ENCODE measurements at places on chromosomes 2 and 18.

- no peak for DNase-seq
These were observed 174.5 kb upstream of the RMP24 start for GRCh38 chr18:35797948-35798347.

GRCh38 chr2:188046437-188046836, 245.2 kb upstream of the GULP1 start:
- DNase-seq = no peak

- no peak for DNase-seq
These were observed 519.9 kb downstream of the RNF144A start for GRCh38 chr2:7437141-7437540.

GRCh38 chr18:7813131-7813530, 246.0 kb downstream of the PTPRM start:
- DNase-seq = no peak

DNA sequence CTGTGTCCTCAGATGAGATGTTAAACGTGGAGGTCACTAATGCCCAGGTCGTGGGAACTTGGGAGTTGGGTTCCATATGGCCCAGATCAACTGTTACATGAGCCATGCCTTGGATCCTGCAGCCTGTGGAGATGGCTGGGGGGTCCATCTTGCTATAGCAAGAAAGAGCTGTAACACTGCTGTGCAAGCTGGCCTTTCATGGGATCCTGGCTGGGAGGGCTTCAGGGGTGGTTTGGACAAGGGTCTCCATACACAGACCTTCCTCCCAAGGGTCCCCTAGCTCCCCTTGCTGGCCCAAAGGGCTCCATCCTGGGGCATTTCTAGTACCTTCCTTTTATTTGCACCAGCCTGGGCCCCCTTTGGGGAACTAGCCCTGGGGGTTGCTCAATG, 337.7 kb downstream of the DYSF start:
- DNase-seq = no peak

- DNase-seq = no peak
These were observed 103.9 kb downstream of the VIT start for GRCh38 chr2:36800381-36800780.

DNA sequence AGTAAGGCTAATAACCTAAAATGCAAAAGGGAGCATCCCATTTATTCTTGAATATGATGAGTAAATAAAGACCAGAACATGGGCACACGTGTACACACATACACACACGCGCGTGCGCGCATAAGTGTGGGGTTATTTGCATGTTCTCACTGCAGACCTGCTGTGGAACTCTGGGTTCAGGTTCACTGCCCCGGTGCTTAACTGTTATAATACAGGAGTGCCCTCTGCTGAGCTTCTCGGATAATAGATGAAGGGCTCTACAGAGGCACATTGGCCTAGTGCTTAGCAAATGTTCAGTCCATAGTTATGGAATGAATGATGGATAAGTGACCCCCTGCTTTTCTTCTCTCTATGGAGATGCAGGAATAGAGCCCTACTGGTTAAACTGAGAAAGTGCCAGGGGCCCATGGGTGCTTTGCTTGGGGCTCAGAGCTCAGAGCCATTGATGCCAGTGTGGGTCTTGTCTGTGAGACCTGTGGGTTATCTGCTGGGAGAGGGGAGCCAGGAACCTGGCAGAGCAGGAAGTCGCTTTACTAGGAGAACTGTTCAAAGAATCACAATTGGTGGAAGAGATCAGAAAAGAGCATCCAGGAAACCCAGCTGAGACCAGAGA, 3.6 kb upstream of the ARL4C start:
- peak; percentile 41 for DNase-seq

DNA sequence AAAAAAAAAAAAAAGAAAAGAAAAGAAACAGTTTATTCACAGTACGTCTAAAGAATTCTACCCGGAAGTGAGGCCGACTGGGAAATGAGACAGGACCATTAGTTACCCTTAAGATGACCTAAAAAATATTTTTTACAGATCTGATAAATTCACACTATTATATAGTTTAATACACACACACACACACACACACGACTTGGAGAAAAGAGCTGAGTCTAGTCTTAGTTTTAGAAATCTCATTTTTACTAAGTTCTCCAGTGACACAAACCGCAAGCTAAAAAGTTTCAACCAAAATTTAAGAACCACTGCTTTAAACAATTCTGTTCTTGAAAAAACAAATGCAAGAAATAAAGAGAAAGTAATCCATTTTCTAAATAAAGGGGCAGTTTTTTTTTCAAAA, 27.1 kb downstream of the ST3GAL5 start:
- DNase-seq = no peak

DNA sequence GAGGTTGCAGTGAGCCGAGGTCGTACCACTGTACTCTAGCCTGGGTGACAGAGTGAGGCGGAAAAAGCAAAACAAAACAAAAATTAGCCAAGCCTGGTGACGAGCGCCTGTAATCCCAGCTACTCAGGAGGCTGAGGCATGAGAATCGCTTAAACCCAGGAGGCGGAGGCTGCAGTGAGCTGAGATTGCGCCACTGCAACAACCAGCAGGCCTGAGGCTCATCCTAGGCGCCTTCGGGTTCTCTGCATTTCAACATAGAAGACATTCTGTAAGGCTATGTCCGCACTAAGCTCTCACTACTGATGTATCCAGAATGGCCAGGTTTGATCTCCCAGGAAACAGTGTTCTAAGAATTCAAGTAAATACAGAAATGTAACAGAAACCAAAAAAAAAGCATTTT, 23.5 kb downstream of the PTPN2 start:
- no peak for DNase-seq

GRCh38 chr18:55515941-55516710, 71.9 kb downstream of the TCF4 start:
- DNase-seq = no peak

GRCh38 chr2:45928946-45929345, 277.5 kb downstream of the PRKCE start:
- no peak for DNase-seq

DNA sequence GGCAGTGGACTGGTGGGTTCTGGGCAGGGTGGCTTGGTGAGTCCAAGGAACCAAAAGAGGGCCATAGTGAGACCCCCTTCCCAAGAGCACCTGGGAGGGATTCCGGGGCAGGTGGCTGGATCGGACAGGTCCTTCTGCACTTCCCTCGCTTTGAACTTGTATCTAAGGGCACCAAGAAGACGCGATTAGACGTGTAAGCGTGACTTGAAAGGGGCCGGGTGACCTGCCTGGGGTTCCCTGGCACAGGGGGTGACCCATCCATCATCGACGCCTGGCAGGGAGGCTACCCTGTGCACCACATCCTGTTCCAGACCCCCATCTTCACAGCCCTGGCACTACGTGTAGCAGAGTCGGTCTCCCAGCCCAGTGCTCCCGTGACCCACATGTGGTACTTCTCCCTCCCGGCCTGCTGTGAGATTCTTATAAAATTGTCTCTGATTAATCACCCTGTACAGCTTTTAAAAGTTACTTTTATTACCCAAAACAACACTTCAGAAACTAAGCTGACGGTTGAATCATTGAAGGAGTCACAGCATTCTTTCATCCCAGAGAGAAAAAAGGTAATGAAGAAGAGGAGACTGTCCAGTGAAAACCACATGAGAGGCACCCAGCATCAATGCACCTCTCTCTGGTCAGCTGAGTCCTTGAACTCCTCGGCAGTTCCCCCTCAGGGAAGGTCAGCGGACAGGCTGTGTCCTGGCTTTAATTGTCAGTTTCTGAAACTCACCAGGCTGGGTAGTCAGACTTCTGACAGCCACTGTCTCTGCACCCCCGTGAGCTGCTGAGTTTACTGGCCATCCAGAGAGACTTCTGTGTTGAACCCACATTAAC, 13.0 kb downstream of the SH3BP4 start:
- no peak for DNase-seq

DNA sequence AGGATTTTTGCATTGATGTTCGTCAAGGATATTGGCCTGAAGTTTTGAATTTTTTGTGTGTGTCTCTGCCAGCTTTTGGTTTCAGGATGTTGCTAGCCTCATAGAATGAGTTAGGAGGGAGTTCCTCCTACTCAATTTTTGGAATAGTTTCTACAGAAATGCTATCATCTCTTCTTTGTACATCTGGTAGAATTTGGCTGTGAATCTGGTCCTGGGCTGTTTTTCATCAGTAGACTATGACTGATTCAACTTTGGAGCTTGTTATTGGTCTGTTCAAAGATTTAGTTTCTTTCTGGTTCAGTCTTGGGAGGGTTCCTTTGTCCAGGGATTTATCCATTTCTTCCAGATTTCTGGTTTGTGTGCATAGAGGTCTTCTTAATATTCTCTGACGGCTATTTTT, 166.7 kb downstream of the ST6GAL2 start:
- DNase-seq = no peak

DNA sequence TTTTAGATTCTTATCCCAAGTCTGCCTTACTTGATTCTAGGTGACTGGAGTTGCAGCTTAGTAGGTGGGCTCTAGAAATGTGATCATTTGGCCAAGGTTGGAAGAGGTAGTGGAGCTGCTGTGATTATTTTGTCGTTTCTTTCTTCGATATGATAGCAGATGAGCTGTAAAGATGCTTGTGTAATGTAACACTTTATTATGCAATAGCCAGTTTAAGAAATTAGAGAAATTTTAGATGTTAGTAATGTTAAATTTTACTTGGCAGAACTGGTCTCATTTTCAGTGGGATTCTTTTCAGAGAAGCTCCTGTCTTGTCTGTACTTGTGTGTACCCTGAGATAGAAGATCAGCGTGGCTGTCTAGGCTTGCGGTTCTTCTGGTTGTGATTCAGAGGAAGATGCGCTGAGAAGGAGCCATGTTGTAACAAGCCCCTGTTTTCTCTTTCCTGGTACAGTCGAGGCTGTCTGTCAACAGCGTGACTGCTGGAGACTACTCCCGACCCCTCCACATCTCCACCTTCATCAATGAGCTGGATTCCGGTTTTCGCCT, 9.3 kb downstream of the TSN start:
- no peak for DNase-seq

GRCh38 chr2:45778720-45779171, 127.3 kb downstream of the PRKCE start:
- DNase-seq = peak; percentile 21

GRCh38 chr2:239692362-239692851, 291.6 kb upstream of the HDAC4 start:
- no peak for DNase-seq

GRCh38 chr2:48248251-48248933, 281.6 kb upstream of the STON1 start:
- no peak for DNase-seq

DNA sequence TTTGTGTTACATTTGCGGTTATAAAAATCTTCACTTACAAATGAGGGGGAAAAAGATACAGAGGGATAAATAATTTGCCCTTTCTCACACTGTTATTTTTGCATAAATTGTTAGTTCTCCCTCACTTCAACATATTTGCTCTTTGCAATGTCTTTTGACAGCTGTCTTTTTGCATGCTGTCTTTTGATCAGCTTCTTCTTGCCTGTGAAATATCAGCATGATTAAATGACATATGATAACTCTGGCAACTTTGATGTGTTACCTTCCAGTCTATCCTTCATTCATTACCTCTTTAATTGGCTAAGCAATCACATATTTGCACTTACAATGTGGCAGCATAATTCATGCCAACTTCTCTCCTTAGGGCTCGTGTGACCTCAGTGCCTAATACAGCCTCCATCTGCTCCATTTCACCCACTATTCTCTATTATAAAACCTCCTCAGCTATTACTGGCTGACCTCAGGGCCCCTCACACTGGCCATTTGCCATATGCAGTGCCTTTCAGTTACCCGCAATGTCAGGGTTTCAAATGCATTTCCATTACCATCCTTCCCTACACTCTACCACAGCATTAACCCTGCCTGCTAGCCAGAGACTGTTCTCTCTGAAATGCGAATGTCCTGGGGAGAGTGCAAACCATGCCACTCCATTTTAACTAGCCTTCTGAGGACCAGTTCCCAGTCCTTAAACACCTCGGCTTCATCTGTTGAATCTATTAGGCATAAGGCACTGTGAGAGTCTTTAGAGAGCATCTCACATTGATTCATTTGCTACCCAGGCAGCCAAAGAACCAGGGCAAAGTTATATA, 1056.6 kb upstream of the CHAC2 start:
- DNase-seq = no peak

- DNase-seq = no peak
These were observed 107.1 kb downstream of the EML6 start for GRCh38 chr2:54830546-54830945.

GRCh38 chr2:232779465-232779864, 3.1 kb upstream of the KCNJ13 start:
- no peak for DNase-seq

DNA sequence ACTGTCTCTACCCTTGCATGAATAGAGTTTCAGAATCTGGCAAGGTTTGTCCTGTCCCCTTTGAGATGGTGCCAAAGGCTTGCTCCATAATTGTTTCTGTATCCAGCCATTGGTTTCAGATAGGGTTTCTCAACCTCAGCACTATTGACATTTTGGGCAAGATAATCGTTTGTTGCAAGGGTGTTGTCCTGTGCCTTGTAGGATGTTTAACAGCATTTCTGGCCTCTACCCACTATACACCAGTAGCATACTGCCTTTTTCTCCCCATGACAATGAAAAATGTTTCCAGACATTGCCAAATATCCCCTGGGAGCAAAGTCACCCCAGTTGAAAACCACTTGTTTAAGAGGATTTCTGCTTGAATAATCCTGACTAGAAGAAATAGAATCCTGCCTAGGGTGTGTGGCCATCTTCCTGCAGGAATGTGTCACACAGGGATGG, 126.8 kb downstream of the CDC42EP3 start:
- no peak for DNase-seq

- no peak for DNase-seq
These were observed 41.1 kb upstream of the GALNT5 start for GRCh38 chr2:157216286-157216965.

DNA sequence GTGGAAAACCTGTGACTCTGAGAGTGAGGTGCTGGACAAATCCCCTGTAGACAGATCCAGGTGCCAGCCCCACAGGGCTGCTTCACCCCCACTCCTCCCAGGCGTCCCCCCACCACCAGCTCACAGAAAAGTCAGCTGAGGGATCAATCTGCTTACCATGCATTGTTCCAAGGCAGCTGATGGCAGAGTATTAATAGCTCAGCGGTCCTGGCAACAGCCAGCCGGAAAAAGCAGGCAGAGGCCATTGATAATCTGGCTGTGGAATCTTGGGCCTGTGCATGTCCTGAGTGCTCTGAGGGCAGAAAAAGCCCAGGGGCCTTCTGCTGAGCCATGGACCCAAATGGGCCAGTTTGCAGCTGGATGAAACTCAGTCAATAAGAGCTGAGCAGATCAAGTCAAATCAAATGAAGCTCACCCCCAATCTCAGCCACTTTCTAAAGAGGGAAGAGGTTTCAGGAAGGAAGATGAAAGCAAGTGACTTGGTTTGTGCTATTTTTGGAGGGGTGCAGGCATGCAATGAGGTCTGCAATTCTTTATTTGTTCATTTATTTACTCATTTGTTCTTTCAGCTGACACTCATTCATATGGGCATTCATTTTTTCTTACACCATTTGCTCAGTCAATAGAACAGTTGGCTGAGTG, 63.4 kb downstream of the GYPC start:
- DNase-seq = no peak
